ENCODE measurements at places on chromosomes 3 and 15.

DNA sequence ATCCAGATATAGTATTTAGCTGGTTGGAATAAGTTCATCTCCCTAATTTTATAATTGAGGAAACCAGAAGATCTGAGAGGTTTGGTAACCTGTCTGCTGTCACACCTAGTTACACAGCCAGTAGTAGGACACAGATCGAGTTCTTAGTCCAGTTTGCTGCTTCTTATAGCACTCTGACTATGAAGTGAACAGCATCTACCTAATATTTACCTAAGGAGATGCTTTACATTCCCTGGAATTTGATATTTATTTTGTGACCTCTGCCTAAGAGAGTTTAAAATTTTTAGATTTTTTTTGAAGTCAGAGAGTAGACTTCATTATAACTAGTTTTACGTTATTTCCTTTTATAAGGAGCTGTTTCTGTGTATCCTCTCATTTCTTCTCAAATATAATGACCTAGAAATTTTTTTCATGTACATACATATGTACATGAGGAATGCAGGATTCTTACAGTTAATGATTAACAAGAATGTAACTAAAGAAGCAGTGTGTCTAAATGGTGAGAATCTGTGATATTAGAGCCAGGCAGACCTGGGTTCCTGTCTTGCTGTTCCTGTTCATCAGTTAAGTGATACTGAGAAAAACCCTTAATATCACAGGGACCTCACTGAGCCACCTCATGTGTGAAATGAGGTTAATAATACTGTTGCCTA is 4.3 kb downstream of the ARHGEF26 start:
- no peak for DNase-seq

- DNase-seq = no peak
Observed at GRCh38 chr15:41605566-41605965, 46.6 kb downstream of the TYRO3 start.

DNA sequence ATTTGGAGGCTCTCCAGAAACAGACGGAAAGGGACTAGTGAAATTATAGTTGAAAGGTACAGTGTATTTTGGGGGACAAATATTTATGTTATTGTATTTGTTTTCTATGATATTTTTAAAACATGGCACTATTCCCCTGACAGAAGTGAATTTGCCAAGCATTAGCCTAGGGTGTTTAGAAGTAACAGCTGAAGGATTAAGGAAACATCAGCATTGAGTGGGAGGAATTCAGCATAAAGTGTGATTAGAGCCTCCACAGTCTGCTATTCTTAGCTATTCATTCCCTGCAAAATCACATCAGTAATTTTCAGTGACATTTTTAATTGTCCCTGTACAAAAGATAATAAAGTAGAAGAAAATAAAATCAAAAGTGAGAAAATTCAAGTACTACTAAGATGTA is 231.4 kb downstream of the ROBO2 start:
- no peak for DNase-seq

- no peak for DNase-seq
Observed at GRCh38 chr15:36863570-36863969, 236.8 kb downstream of the MEIS2 start.

GRCh38 chr3:175118382-175118941 is 259.3 kb downstream of the NAALADL2 start:
- no peak for DNase-seq

DNA sequence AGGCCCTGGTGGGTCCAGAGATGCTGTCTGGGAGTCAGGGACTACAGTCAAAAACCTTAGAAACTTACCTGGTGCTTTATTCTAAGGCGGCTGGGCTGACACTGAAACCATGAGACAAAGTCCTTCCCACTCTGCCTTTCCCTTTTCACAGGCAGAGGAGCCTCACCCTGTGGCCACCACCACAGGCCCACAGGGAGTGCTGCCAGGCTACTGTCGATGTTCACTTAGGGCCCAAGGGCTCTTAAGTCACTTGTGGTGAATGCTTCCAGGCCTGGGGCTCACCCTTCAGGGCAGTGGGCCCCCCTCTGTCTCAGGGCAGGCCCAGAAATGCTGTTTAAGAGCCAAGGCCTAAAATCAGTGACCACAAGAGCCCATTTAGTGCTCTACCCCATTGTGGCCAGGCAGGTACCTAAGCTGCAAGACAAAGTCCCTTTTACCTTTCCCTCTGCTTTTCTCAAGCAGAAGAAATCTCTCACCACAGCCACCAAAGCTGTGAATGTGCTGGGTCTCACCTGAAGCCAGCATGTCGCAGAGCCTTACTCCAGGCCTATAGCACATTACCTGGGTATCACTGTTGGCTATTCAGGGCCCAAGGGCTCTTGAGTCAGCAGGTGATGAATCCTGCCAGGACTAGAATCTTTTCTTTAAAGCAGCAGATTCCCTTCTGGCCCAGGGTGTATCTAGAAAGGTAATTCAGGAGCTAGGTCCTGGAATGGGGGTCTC is 39.5 kb upstream of the GOLGA6B start:
- DNase-seq = peak; percentile 43

- DNase-seq = no peak
Observed at GRCh38 chr15:55669270-55669669, 73.7 kb downstream of the PRTG start.

- DNase-seq = no peak
Observed at GRCh38 chr15:47414207-47414606, 303.1 kb upstream of the SEMA6D start.

DNA sequence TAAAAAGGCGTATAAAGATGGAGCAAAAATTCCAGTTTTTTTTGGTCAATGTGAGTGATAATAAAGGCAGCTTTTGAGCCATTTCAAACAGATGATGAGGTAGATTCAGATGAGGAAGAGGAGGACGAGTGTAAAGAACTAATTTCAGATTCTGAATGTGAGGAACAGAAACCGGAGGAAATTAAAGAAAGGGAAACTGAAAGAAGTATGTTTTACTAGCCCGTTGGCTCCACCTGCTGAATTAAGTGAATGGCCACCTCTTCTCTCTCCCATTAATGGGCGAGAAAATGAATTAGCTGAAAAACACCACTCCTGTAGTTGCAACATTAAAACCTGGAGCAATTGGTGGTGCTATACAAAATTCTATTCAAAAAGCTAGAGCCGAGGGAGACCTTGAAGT is 55.4 kb downstream of the CYP19A1 start:
- no peak for DNase-seq

GRCh38 chr3:71398157-71398836 is 185.2 kb downstream of the FOXP1 start:
- no peak for DNase-seq

DNA sequence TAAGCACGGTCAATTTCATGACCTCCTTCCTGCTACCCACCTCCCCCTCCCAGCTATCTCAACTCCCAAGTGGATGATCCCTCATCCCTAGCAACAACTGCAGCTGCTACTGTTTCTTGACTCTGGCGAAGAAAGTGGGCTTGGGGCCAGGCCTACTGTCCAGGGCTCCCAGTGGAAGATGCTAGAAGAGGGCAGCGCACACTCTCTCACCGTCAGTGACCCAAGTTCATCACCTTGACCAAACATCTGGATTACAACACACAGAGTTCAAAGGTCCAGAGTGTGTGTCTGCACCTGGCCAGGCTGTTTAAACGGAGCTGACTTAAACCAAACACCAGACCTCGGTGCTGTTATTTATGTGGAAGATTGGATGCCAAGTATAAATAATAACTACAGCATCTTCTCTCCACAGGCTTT is 385.6 kb downstream of the SHQ1 start:
- no peak for DNase-seq

- DNase-seq = no peak
Observed at GRCh38 chr3:130341882-130342281, 3.6 kb upstream of the COL6A5 start.

DNA sequence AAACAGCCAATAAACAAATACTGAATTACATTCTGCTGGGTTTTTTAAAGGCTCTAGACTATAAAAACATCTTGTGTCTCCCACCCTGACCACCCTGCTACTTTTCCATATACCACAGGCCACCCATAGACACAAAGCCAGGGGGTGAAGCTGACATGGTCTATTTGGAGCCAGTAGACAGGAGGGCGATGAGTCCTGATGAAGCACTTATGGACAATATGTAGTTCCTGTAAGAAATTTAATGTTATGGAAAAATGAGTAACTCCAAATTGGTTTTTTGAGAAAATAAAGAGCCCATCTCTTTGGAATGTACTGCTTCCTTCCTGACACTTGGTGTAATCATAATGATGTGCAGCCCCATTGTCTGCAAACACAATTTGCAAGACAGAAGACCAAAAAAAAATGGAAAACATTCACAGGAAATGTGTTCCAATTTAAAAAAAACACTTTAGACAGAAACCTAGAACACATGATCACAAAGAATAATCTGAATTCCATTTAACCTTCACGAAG is 11.8 kb downstream of the SSR3 start:
- DNase-seq = no peak

DNA sequence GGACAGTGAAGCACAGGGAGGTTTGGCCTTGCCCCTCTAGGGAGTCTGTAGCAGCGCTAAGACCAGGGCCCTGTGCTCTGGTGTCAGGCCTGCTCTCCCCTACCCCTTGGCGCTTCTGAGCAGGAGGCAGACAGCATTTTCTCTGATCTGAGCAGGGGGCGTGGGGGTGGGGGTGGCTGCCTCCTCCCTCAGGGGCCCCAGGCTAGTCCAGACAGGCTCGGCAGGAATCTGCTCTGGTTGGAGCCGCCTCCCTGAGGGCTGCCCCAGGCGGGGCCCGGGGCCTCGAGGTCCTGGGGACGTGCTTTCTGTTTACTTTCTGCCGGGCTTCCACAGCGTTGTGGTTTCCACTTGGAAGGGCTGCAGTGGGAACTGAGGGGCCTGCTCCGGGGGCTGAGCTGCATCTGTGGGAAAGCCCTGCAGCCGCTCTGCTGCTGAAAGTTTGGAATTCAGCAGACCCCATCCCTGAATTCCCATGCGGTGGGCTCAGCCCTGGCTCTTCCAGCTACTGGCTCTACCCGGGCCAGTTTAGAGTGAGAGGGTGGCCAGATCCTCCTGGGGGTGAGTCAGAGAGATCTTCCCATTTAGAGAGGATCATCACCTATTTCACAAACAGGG is 105.4 kb downstream of the LINGO1 start:
- no peak for DNase-seq

- no peak for DNase-seq
Observed at GRCh38 chr15:101338502-101339057, 43.5 kb upstream of the SNRPA1 start.

DNA sequence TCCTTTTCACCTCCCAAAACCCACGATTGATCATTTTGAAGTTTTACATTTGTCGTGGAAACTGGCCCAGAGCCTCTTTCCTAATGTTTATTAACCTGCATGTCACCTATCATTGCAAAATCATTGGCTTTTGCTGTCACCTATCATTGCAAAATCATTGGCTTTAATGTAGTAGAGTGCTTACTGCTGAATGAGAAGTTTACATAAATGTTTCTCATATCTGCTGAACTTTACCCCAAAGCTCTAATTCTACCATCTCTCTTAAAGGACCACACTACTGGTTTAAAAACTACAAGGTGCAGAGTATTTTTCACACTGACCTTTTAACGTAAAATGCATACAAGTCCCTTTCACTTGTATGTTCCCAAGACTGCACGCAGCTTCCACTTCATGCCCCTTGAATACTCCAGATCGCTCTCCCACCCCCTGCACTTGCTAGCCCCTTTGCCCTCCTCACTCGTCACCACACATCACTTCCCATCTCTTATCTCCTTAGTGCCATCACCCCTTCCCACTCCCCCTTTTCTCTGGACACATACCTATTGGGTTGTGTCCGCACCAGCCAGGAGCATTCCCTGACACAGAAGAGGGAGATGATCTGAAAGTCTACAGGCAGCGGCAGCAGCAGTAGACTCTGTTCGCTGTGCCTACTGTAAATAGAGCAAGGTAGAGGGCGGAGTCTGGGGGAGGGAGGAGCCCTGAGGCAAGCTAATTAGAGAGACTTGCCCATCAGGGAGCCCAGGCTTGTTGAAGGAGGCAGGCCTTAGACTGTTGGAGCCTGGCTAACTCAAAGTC is 30.2 kb upstream of the ATOSA start:
- DNase-seq = no peak

DNA sequence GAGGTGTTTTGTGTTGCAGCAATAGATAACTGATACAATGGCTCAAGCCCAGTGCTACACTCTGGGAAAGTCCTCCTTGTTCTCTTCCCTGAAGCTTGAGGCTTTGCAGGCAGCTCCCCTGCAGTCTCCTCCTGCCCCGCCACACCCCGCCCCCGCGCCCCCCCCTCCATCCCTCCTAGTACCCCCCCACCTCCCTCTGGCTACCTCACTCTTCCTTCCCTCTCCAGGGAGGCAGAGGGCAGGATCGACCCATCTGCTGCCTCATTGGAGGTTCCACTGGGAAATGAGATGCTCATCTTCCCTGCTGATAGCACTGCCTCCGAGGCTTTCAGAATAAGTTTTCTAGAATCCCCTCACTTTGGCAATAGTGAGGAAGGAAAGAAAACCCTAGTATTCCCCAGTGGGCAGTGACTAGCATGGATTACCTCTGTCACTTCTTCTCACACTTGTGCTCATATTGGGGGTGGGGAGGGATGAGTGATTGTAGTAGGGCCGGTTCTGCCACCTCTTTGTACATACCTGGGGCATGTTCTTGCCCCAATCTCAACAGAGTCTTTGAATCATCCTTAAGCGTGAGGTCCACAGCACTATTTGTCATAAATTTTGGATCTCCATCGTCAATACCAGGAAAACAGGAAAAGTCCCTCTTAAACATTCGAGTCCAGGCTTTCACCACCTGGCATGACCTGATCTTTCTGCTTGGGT is 16.3 kb upstream of the RAB7A start:
- no peak for DNase-seq

DNA sequence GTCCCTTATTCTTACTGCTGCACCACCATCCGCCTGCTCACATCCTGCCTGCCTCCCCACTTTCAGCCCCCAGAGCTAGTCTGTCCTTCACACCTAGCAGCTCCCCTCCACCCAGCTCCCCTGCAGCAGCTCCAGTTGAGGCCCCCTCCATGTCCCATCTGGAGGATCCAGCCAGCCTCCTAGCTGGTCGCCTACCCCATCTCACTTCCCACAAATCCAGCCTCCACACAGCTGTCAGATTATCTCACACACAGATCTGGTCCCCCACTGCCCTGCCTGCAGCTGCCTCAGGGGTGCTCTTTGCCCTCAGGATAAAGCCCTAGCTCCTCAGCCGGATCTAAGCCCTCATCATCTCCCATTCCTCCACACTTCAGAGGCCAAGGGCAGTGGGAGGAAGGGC is 8.8 kb upstream of the SEMA7A start:
- no peak for DNase-seq

DNA sequence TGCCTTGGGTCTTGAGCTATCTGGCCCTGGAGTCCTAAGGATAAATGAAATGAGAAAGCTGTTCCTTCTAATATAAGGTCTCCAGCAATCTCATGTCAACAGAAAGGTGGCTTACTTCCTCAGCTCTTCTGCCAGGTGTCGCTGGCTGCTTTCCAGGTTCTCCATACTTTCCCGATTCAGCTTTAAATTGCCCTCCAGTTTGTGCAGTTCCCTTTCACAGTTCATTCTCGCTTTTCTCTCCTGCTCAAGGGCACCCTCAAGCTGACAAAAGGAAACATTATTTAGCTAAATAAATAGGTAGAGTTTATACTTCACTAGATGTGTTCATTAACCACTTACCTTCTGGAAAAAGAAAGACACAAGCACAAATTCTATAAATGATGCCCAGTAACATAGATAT is 73.0 kb downstream of the MYH15 start:
- DNase-seq = peak; percentile 36
